Ascending aorta (tissue), 2 donors: ENCODE measurements at places on chromosomes 7 and 10. TPM values are rescaled to one million over a fixed set of nuclear protein-coding genes. Genes with fewer than 3 reads are reported as not detected.

GRCh38 chr10:76456197-76456596 is 1024.8 kb downstream of the LRMDA start:
- no peaks in the 10 kb centered on the region for H3K36me3 ChIP-seq
- H3K27ac ChIP-seq, result peak overlapping the region; percentile 49
- no peaks in the 10 kb centered on the region for H3K27me3 ChIP-seq

- H3K27me3 ChIP-seq, result no peaks in the 10 kb centered on the region
- H3K27ac ChIP-seq, result no peak overlapping the region
- H3K4me1 ChIP-seq, result no peaks in the 10 kb centered on the region
- DNase-seq, result no peak
- no peaks in the 10 kb centered on the region for H3K36me3 ChIP-seq
Observed at GRCh38 chr7:36523371-36524101, 133.9 kb downstream of the ANLN start.

- peaks cover 43% of the 10 kb centered on the region for H3K36me3 ChIP-seq
- no peak for DNase-seq
- H3K27ac ChIP-seq, result no peak overlapping the region
- no peaks in the 10 kb centered on the region for H3K4me1 ChIP-seq
Observed at GRCh38 chr7:128773604-128774003, 2.0 kb downstream of the OPN1SW start.

- no peaks in the 10 kb centered on the region for H3K36me3 ChIP-seq
- no peak overlapping the region for H3K27ac ChIP-seq
- no peaks in the 10 kb centered on the region for H3K4me1 ChIP-seq
- H3K4me3 ChIP-seq, result no peak overlapping the region
Observed at GRCh38 chr7:8637322-8637721, 203.9 kb downstream of the NXPH1 start.

DNA sequence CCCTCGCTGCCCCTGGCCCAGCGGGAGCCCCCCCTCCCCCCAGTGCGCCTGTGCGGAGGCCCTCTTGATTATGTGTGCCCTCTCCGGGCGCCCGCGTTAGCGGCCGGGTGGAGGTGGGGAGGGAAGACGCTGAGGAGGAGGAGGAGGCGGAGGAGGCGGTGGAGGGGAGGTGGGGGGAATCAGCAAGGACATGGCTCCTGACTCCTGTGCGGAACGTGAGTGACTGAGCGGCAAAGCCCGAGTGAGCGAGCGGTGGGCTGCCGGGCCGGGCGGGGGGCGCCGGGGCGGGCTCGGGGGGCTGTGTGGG is 201 bp downstream of the MLLT10 start:
- H3K4me3 ChIP-seq, result peak overlapping the region; percentile 93
- peak overlapping the region; percentile 89 for H3K27ac ChIP-seq
- no peak for DNase-seq
- peaks cover 9% of the 10 kb centered on the region for H3K36me3 ChIP-seq
- H3K4me1 ChIP-seq, result peaks cover 10% of the 10 kb centered on the region
- H3K27me3 ChIP-seq, result no peaks in the 10 kb centered on the region

- no peak overlapping the region for H3K27ac ChIP-seq
- no peak for DNase-seq
- no peaks in the 10 kb centered on the region for H3K36me3 ChIP-seq
- no peak overlapping the region for H3K4me3 ChIP-seq
- no peaks in the 10 kb centered on the region for H3K27me3 ChIP-seq
Observed at GRCh38 chr7:151822541-151823181, 54.3 kb downstream of the PRKAG2 start.

GRCh38 chr10:23344241-23344841 is at the start of gene C10orf67:
TSS of gene C10orf67 (minus strand) at chr10:23344797. CDS start at chr10:23344774, 23 bp downstream.
- H3K27me3 ChIP-seq, result no peaks in the 10 kb centered on the region
- H3K36me3 ChIP-seq, result no peaks in the 10 kb centered on the region
- H3K4me1 ChIP-seq, result no peaks in the 10 kb centered on the region
- no peak for DNase-seq

- no peak for DNase-seq
- H3K27ac ChIP-seq, result no peak overlapping the region
- no peaks in the 10 kb centered on the region for H3K27me3 ChIP-seq
- no peak overlapping the region for H3K4me3 ChIP-seq
- no peaks in the 10 kb centered on the region for H3K36me3 ChIP-seq
Observed at GRCh38 chr7:8480527-8480926, 47.1 kb downstream of the NXPH1 start.

Gene GNB2
- 500 TPM for total RNA-seq

Gene PNLIP
- not detected for total RNA-seq

DNA sequence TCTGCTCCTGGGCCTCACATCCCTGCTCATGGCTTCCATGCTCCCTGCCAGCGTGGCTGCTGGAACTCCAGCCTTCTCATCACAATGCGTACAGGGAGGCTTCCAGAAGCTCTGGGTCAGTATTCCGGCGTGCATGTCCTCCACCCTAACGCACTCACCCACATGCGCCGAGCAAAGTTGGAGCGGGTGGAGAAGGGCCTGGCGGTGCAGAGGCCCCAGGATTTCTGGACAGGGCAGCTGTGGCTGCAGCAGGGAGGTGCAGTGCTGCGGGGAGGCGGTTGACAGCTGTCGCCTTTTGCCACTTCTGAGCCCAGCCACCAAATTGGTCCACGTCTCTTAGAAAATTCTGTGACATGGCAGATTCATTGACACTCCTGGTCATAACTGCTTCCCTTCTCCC is 33.6 kb upstream of the FAM20C start:
- no peaks in the 10 kb centered on the region for H3K36me3 ChIP-seq
- H3K27ac ChIP-seq, result no peak overlapping the region
- H3K27me3 ChIP-seq, result no peaks in the 10 kb centered on the region
- DNase-seq, result no peak
- no peak overlapping the region for H3K4me3 ChIP-seq

- H3K27ac ChIP-seq, result peak overlapping the region; percentile 43
- H3K36me3 ChIP-seq, result no peaks in the 10 kb centered on the region
- peaks cover 7% of the 10 kb centered on the region for H3K4me1 ChIP-seq
- no peak overlapping the region for H3K4me3 ChIP-seq
Observed at GRCh38 chr7:25537662-25538375, 309.5 kb upstream of the NPVF start.

DNA sequence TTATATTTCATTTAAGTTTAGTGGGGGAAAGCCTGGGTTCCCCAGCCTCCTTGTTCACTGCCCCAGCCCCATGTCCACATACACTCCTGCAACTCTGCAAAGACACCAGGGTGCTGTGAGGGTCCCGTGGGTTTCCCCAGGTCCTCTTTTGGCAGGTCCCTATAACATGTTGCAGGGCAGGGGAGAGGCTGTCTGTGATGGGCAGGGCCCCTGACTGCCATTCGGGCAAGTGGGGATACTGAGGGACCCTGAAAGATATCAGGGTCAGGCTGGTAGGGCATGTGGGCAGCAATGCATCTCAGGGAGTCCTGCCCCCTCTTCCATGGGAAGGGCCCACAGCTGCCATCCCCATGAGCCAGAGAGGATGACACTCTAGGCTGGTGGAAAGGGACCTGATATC is 28.4 kb downstream of the RASGEF1A start:
- peak; percentile 13 for DNase-seq
- H3K27ac ChIP-seq, result no peak overlapping the region
- H3K4me1 ChIP-seq, result no peaks in the 10 kb centered on the region
- H3K27me3 ChIP-seq, result no peaks in the 10 kb centered on the region
- H3K4me3 ChIP-seq, result no peak overlapping the region
- no peaks in the 10 kb centered on the region for H3K36me3 ChIP-seq

GRCh38 chr10:536935-537334 is 152.5 kb downstream of the DIP2C start:
- no peak overlapping the region for H3K4me3 ChIP-seq
- peak; percentile 28 for DNase-seq
- H3K27ac ChIP-seq, result no peak overlapping the region
- no peaks in the 10 kb centered on the region for H3K36me3 ChIP-seq
- H3K27me3 ChIP-seq, result no peaks in the 10 kb centered on the region

DNA sequence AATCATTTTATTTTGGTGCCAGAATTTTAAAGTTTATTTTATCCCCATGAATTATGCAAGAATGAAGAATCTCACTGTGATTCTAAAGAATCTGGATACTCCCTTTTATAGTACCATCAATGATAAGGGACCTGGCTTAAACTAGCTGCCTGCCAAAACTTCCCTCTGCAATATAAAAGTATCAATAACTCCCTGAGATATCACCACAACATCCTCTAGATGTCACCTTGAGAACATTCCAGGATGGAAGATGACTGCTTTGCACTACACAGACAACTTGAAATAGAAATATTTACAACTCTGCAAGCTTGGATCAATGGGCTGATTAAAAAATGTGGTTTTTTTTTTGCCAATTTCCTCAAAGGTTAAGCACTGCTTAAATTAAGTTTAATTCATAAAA is 142.1 kb downstream of the SLC25A13 start:
- H3K36me3 ChIP-seq, result peaks cover 49% of the 10 kb centered on the region
- no peak overlapping the region for H3K27ac ChIP-seq
- no peak overlapping the region for H3K4me3 ChIP-seq
- H3K4me1 ChIP-seq, result no peaks in the 10 kb centered on the region
- DNase-seq, result no peak
- H3K27me3 ChIP-seq, result no peaks in the 10 kb centered on the region

DNA sequence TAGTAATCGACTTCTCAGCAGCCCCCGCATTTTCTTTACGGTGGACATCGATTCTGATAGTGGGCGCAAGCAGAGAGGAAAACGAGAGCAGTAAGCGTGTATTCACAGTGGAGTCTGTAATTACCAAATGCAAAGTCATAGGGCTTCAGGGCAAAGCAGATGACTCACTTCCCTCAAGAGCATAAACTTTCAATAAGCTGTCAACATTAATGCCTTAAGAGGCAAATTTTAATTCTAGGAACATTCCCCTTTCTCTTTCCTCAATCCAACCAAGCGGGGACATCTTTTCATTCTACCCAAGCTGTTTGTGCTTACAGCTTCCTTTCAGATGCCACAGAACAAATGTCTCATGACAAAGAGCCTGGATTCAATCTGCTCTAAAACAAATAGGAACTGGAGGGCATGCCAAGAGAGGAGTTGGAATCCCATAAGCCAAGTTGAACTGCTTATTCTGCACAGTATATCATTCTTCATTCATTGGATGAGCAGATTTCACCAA is 48.6 kb downstream of the MALSU1 start:
- H3K27ac ChIP-seq, result no peak overlapping the region
- no peaks in the 10 kb centered on the region for H3K36me3 ChIP-seq
- no peak overlapping the region for H3K4me3 ChIP-seq
- no peaks in the 10 kb centered on the region for H3K27me3 ChIP-seq

- H3K27me3 ChIP-seq, result no peaks in the 10 kb centered on the region
- H3K36me3 ChIP-seq, result no peaks in the 10 kb centered on the region
- H3K4me3 ChIP-seq, result no peak overlapping the region
- H3K27ac ChIP-seq, result no peak overlapping the region
- H3K4me1 ChIP-seq, result no peaks in the 10 kb centered on the region
- no peak for DNase-seq
Observed at GRCh38 chr10:118449521-118449920, 107.4 kb upstream of the FAM204A start.

Gene ZNF488
- total RNA-seq, result not detected

GRCh38 chr10:92111336-92111939 is 179.4 kb downstream of the CPEB3 start:
- peaks cover 21% of the 10 kb centered on the region for H3K4me1 ChIP-seq
- H3K36me3 ChIP-seq, result no peaks in the 10 kb centered on the region
- no peak for DNase-seq
- H3K4me3 ChIP-seq, result no peak overlapping the region
- H3K27ac ChIP-seq, result no peak overlapping the region

Gene CUX1
- 101 TPM for total RNA-seq

Gene CYP3A5
- 0.43 TPM for total RNA-seq

Gene TMEM184A
- not detected for total RNA-seq

GRCh38 chr10:34313353-34313752 is 501.7 kb downstream of the PARD3 start:
- H3K27ac ChIP-seq, result no peak overlapping the region
- no peak for DNase-seq
- H3K4me3 ChIP-seq, result no peak overlapping the region
- H3K4me1 ChIP-seq, result no peaks in the 10 kb centered on the region
- no peaks in the 10 kb centered on the region for H3K36me3 ChIP-seq
- no peaks in the 10 kb centered on the region for H3K27me3 ChIP-seq

Gene DRGX
- not detected for total RNA-seq

Gene TRIM24
- 2.3 TPM for total RNA-seq

Gene ZNF365
- total RNA-seq, result not detected

DNA sequence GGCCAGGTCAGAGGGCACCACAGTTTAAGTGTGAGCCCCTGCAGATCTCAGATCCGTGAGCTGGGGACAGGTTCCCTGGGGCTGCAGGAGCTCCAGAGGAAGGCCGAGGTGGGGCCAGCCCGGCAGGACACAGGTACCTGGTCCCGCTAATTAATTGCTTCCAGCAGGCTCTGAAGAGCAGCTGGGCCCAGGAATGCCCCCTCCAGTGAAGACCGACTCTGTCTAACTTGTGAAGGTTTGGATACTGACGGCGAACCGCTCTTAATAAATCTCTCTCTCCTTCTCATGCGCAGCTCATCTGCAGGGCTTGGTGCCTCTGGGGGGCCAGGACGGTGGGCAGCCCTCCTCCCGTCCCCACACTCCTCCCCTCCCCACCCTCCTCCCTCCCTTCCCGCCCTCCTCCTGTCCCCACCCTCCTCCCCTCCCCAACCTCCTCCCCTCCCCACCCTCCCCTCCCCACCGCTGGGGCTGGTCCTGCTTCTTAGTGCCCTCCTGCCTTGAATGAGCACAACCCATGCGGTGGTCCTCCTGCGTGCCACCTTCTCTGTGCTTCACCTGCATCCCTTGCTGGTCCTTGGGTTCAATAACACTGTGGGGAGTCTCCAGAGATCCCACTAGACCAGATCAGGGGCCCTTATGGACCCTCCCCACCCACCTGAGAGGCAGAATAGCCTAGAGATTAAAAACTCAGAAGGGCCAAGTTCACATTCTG is 38.3 kb downstream of the PDGFA start:
- H3K4me3 ChIP-seq, result no peak overlapping the region
- DNase-seq, result no peak
- H3K27me3 ChIP-seq, result no peaks in the 10 kb centered on the region
- no peaks in the 10 kb centered on the region for H3K36me3 ChIP-seq
- H3K27ac ChIP-seq, result no peak overlapping the region

Gene PARD3
- 37.5 TPM for total RNA-seq

Gene ABCA13
- not detected for total RNA-seq

- H3K4me3 ChIP-seq, result no peak overlapping the region
- H3K4me1 ChIP-seq, result peaks cover 3% of the 10 kb centered on the region
- no peaks in the 10 kb centered on the region for H3K27me3 ChIP-seq
Observed at GRCh38 chr10:24947304-24948097, 4.9 kb downstream of the PRTFDC1 start.

Gene GRM3
- not detected for total RNA-seq

Gene STX1A
- total RNA-seq, result 13.1 TPM

GRCh38 chr10:4195213-4195612 is 410.2 kb upstream of the KLF6 start:
- no peak overlapping the region for H3K4me3 ChIP-seq
- no peaks in the 10 kb centered on the region for H3K27me3 ChIP-seq
- no peak for DNase-seq
- no peaks in the 10 kb centered on the region for H3K36me3 ChIP-seq
- peaks cover 5% of the 10 kb centered on the region for H3K4me1 ChIP-seq

GRCh38 chr7:122305475-122306319 is 1.1 kb upstream of the FEZF1 start:
- H3K36me3 ChIP-seq, result no peaks in the 10 kb centered on the region
- DNase-seq, result no peak
- peaks cover 20% of the 10 kb centered on the region for H3K4me1 ChIP-seq
- peaks cover 32% of the 10 kb centered on the region for H3K27me3 ChIP-seq
- peak overlapping the region; percentile 42 for H3K4me3 ChIP-seq
